ENCODE measurements at places on chromosomes 6 and 20. TPM values are rescaled to one million over a fixed set of nuclear protein-coding genes. Genes with fewer than 3 reads are reported as not detected.

DNA sequence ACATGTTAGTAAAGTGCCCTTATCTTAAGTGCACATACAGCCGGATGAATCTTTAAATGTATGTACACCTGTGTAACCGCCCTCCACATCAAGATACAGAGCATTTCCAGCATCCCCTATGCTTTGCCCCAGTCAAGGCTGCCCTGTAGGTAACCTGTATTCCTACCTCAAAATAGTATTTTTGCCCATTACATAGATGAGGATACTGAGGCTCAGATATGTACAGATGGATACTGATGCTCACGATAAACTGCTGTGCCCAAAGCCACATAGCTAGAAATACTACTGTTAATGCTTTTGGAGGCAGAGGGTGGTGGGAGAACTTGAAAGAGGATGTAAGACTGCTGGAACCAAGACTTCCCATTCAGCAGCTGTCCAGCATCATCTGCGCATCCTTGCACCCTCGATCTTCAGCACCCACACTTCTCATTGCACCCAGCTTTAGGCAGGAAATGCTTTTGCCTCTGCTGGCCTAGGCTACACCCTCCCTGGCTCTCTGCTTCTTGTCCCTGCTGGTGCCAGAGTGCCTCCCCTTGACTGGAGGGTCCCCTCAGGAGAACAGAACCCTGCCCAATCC lies 27.0 kb upstream of the ZFAND3 start:
- no peak for DNase-seq

- no peak for DNase-seq
Observed at GRCh38 chr6:93318121-93318520, 101.2 kb downstream of the EPHA7 start.

GRCh38 chr6:161353208-161353613 lies 79.3 kb upstream of the AGPAT4 start:
- DNase-seq, result peak; percentile 52

ABCF1 gene
- 40.7 TPM for total RNA-seq
